ENCODE measurements at places on chromosomes 13 and 19.
A peak's percentile ranks its signal among the peaks of the same experiment; 100 is the strongest.

DNA sequence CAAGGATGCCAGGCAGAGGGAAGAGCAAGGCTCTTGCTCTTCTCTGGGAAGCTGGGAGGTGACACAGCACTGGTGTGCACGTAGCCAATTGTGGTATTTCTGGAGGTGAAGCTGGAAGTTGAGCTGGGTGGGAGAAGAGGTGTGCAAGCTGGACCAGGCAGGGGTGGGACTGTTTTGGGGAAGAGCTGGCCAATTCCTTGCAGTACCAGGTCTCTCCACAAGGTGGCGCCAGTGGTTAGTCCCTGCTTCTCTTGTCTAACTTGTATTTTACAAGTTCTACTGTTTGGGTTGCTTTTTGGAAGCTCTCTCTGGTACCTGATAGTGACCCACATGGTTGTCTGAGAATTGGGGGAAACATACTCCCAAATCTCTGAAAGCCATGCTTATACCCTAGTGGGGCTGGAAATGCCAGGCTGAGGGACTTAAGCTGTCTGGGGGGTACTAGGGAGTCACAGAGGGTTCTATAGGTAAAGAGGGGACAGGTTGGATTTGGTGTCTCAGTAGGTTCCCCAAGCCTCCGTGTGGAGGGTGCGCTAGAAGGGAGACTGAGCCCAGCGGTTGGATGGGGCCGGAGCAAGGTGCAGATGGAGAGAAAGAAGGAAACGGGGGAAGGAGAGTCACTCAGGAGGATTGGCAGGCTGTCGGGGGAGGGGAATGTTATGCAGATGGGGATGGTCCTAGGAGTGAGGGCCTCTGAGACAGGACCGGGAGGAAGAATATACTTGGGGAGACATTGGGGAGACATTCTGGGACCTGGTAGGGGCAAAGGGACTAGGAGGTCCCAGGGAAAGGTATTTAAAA is 3.0 kb downstream of the HPN start:
- peak; percentile 62 for DNase-seq

GRCh38 chr13:77345150-77345780 is 18.4 kb upstream of the MYCBP2 start:
- no peak for DNase-seq

DNA sequence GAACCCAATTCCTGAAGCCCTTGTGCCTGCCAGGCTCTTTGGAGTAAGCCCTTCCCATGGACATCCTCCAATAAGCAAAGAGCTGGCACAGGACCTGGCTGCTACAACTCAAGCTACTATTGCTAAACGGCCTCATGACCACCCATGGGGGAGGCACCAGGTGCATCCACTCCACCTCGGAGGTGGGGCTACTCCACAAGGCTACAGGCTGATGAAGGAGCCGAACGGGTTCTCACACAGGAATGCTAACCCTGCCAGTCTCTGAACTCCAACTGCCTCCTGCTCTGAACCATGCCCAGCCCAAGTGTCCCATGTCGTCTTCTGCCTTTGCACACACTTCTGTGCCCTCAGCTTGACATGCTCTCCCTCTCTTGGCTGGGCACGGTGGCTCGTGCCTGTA is 10.0 kb downstream of the SYMPK start:
- no peak for DNase-seq

GRCh38 chr13:42733046-42733445 is 48.3 kb upstream of the FAM216B start:
- DNase-seq = no peak

DNA sequence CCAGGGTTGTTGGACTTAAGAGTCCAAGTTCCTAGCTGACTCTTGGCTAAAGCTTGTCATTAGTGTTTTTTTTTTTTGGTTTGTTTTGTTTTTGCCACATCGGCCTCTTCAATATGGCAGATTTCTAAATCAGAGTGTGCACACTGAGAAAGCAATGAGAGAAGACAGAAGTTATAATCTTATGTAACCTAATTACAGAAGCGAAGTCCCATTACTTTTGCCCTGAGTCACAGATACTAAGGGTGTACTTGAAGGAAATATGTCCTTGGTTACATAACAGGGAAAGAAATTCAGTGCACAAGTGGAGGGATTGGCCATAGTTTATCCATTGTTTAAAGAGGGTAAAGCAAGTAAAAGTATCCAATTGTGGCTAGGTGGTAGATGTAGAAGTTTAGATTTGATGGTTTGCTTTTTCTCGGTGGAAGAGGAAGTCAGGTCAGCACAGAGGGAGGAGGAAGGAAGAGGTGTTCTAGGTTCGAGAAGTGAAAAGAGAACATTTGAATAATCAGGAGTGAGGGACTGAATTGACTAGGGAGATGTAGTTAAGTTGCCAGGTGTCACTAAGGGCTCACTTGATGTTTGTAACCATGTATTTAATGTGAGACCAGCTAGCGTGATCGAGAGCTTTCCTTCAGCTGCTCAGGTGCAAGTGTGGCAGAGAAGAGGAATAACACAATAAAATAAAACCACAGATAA is 12.2 kb downstream of the GTF2F2 start:
- no peak for DNase-seq

Measured in stimulated activated effector memory CD8-positive, alpha-beta T cell treated with anti-CD3 and anti-CD28 coated beads, Interleukin-12 subunit alpha, Interleukin-12 subunit beta, amount 100 ng/mL, for 72 hours (primary cell).